ENCODE measurements at places on chromosomes 5 and 9.

DNA sequence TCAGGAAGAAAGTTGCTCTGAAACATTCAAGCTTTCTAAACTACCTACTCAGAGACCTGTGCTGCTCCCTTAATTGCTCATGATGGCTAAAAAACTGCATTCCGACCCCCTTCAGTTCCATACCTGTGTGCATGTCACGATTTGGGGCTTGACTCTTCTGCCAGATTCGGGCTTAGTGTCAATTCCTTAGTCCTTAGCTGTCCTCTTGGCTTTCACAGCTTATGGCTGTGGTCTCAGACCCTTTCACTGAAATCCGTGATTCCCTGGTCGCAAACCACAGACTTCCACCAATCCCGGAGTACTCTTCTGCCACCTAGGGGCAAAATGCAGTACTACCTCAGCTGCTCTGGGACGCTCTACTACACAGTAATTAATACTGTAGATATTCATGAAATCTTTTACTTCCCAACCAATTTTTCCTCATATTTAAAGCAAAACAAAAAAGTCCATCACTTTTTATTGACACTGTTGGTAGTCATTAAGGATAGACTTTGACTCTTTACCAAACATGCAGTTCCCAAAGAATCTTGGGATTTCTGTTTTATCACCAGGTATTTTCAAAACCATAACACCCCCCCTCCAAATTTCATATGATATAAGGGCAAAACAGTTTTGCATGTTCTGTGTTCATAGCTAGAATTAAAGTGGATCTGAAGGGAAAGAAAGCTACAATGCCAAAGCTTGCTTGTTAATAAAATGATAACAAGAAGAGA lies 617.4 kb downstream of the SLCO4C1 start:
- no peak for DNase-seq

- no peak for DNase-seq
These were observed 7.7 kb upstream of the TTC23L start for GRCh38 chr5:34831303-34831702.

DNA sequence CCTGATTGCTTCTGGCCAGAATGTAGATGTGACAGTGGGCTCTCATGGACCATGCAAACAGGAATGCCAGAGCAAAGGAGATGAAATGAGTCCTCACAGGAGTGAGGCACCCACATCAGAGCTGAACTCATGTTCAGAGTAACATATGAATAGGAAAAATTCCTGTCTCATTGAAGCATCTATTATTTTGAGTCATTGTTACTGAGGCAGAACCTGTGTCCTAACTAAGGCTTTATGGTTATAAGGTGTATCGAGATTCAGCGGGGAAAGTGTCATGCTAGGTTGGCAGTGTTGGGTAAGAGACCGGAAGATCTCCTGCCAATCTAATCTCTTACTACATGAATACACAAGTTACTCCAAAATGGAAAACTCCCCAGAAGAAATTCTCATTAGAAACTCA lies 304.1 kb downstream of the TRPM3 start:
- DNase-seq: no peak

DNA sequence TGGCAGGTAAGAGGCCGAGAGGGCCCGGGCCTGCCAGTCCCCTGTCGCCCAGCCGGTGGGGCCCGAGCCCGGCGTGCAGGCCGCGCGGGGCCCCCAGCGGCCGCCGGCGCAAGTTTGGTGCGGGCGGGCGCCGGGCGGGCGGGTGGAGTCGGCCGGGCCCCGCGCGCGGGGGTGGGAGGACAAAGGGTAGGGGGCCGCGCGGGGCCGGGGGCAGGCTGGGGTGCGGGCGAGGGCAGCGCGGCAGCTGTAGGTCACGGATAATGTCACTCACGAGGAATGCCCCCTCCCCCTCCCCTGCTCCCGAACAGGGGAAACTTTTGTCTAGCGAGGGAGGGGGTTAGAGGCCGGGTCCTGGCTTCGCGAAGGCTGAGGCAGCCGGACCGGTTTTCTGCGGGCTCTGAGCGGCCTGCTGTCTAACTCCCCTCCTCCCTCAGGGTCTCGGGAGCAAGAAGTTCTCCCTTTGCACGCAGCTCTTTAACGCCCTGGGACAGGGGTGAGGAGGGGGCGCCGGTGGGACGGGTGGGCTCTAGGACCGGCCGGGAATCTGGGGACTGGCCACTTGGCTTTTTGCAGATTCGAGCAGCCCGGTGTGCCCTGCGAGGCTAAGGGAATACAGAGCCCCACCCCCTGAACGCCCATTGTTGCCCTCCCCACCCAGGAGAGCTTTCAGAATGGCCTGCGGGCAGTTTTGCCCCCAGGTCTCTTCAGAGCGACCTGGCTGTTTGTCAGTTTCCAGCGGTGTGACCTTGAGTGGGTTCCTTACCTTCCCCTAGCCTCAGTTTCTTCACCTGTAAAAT lies 21.3 kb upstream of the NDST1 start:
- DNase-seq: no peak

DNA sequence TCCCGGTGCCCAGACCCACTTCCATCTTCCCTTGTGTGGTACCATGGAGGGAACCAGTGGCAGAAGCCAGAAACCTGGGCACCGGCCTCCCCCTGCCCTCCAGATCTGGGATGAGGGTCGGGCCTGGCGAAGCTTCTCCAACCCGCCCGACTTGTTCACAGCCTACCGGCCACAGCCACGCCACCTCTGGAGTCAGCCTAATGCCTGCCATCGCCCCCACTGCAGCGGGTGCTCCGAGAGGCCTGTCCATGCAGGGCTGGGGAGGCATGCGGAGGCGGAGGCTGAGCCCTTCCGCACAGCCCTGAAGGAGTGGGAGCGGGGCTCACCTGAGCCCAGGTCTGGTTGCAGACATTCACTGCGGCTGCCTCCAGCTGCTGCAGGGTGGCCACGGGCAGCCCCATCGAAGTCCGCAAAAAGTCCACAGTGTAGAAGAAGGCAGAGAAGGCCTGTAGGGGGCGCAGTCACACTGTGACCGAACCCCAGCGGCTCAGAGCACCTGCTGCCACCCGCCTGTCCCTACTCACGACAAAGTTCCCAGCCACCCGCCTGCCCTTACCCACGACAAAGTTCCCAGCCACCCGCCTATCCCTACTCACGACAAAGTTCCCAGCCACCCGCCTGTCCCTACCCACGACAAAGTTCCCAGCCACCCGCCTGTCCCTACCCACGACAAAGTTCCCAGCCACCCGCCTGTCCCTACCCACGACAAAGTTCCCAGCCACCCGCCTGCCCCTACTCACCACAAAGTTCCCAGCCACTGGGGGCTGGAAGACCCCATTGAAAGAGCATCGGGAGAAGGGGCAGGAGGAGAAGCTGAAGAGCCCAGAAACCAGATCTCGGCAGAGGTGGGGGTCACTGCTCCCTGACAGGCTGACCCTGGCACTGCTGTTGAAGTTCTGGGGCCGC lies 3.8 kb upstream of the NPDC1 start:
- no peak for DNase-seq

GRCh38 chr5:147558826-147559225 lies 49.0 kb upstream of the DPYSL3 start:
- DNase-seq: no peak

GRCh38 chr9:108666240-108666784 lies 189.5 kb downstream of the ACTL7B start:
- DNase-seq: no peak

GRCh38 chr9:128007566-128008138 lies 26.9 kb upstream of the EEIG1 start:
- DNase-seq: peak; percentile 76

All from stimulated activated CD8-positive, alpha-beta memory T cell treated with anti-CD3 and anti-CD28 coated beads, Interleukin-7, amount 100 ng/mL, for 1 hour (primary cell).